Motor neuron (in vitro differentiated cells): ENCODE measurements at places on chromosomes 5 and 9. TPM values are rescaled to one million over a fixed set of nuclear protein-coding genes. Genes with fewer than 3 reads are reported as not detected.

DNA sequence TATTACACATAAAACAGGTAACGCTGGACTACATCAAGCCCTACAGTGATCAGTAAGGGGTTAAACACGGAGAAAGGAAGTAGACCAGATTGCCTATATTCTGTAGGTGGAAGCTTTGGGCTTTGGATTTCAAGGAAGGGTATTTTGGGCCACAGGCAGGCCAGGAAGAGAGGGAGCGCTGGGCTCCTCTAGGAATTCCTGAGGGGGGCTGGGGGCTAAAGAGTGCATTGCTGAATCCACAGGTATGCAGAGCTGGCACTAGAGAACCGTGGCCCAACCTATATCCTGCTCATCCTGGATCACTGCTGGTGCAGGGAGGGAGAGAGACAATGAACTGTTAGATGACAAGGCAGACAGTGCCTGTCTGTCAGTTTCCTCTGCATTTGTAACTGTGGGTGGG is 367.1 kb downstream of the CSNK1G3 start:
- no peak for ATAC-seq

- no peak for ATAC-seq
Measured at GRCh38 chr5:132504746-132505145, 14.2 kb upstream of the IRF1 start.

DNA sequence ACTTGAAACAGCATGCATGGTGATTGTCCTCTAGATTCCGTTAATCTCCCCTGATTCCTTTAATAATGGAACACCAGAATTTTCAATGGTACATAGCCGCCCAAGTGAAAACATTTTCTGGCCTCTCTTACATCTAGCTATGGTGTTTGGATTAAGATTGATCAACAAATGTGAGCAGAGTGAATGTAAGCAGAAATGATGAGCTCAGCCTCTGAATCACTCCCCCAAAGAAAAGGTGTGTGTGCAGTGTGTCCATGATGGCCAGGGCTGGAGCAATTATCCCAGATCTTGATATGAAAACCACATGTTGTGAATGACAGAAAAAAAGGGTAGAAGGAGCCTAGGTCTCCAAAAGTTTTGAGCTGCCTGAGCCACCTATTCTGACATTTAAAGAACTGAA is 55.3 kb downstream of the OR2K2 start:
- ATAC-seq: no peak

GRCh38 chr5:178121391-178122276 is 8.3 kb downstream of the N4BP3 start:
- ATAC-seq: peak; percentile 9

GRCh38 chr5:55104946-55105701 is 2.7 kb downstream of the GZMA start:
- no peak for ATAC-seq

Gene GFRA3
- total RNA-seq: 0.21 and 0.90 TPM in 2 replicates

DNA sequence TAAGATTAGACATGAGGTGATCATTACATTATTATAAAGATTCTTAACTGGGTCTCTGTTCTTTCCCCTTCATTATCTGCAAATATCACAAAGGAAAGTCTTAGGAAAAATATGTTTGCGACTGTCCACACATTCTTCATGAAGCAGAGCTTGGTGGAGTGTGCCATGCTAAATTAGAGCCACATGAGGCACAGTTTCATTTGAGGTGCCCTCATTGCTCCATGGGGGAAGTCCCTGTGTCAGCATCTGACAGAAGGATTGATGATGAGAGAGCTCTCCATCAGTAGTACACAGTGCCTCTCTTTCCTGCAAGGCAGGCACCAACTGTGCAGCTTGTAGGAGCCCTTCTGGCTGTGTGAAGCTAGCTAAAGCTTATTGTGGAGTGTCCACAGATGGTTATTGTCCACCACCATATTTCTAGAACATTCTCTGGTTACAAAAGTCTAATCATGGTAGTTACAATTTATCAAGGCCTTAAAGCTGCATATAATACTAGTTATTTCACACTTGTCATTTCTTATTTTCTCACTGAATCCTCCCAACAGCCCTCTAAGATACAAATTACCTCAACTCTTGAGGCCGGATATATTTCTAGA is 63.9 kb downstream of the C9orf152 start:
- ATAC-seq: peak; percentile 30

DNA sequence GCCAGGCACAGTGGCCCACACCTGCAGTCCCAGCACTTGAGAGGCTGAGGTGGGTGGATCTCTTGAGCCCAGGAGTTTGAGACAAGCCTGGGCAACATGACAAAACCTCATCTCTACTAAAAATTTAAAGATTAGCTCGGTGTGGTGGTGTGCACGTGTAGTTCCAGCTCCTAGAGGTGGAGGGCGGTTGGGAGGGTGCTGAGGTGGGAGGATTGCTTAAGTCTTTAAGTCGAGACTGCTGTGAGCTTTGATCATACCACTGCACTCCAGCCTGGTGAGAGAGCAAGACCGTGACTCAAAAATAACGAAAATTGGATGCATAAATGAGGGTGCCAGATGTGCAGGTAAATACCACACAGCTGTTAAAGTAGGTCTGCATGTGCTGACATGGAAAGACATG is 39.3 kb upstream of the TDRD7 start:
- ATAC-seq: no peak

GRCh38 chr5:148793261-148793660 is 33.1 kb upstream of the ADRB2 start:
- ATAC-seq: no peak

DNA sequence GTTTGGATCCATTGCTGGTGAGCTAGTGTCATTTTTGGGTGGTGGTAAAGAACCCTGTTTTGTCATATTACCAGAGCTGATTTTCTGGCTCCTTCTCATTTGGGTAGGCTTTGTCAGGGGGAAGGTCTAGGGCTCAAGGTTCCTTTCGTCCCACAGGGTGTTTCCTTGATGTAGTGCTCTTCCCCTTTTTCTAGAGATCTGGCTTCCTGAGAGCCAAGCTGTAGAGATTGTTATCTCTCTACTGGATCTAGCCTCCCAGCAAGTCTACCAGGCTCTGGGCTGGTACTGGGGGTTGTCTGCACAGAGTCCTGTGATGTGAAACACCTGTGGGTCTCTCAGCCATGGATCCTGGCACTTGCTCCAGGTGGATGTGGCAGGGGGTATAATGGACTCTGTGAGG is 145.9 kb downstream of the HINT1 start:
- no peak for ATAC-seq

DNA sequence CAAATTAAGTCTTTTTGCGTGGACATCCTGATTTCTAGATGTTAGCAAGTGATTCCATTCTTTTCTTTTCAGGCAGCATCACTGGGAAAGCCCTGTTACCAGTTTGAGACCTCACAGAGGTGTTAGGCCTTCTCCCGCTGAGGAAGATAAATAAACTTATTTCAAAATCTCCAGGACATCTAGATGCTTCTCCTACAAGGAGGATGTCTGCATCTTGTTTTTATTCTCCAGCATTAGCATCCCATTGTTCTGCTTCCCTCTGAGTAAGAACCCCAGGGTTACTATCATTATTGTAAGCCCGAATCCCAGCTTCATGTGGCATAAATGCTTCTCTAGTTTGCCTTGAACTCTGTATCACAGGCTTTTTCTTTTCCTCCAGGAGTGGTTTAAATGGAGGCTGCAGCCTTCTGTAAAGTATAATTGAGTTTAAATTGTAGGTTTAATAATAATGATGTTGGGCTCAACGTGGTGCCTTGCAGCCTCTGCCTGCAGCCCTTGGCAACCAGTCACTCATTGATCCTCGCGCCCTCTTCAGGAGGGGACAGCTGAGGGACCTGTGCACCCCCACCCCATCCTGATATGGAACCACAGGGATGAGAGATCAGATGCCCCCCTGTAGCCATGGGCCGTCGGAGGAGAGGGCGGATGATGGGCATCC is 114.9 kb downstream of the PDZD2 start:
- ATAC-seq: no peak

GRCh38 chr5:76086095-76086494 is 2.9 kb downstream of the SV2C start:
- no peak for ATAC-seq

GRCh38 chr5:154189819-154190594 is 526 bp upstream of the GALNT10 start:
- ATAC-seq: peak; percentile 87

DNA sequence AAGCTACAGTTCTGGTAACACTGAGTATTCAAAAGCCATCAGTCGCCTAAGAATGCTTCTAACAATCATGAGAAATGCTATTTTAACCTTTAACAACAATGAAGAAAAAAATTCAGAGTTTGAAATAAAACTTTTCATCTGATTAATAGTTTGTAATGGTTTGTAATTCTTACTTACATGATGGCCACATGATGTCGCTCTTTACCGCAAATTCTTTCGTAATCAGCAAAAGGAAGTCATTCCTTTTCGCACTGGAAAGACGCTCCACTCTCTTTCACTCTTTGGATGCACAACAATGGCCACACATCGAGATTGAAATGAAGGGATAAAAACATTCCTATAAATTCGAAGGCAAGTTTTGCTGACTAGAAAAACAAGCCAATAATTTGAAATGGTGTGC is at the start of gene PCDHA7:
Gene PCDHA7, plus strand, starts transcription at position 277 of the 400 bp plus-strand sequence. Its CDS starts 115 bp downstream, at position 392.
- no peak for ATAC-seq

- ATAC-seq: no peak
Measured at GRCh38 chr9:117826837-117827236, 122.6 kb downstream of the TLR4 start.

DNA sequence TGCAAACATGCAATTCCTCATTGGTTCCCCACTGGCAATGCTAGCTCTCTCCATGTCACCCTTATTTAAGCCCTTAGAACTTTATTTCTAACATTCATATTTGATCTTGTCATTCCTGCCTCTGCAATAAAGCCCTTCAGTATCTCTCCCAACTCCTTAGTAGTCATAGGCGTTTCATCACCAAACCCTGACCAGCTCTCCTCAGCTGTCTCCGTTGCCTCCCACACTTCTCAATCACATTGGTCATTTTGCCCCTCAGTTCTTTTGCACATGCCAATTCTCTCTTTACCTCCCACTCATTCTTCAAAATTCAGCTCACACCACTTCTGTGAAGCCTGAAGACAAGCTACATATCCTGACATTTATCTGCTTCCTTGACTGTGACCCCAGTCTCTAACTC is 2.8 kb upstream of the RUSC2 start:
- no peak for ATAC-seq

DNA sequence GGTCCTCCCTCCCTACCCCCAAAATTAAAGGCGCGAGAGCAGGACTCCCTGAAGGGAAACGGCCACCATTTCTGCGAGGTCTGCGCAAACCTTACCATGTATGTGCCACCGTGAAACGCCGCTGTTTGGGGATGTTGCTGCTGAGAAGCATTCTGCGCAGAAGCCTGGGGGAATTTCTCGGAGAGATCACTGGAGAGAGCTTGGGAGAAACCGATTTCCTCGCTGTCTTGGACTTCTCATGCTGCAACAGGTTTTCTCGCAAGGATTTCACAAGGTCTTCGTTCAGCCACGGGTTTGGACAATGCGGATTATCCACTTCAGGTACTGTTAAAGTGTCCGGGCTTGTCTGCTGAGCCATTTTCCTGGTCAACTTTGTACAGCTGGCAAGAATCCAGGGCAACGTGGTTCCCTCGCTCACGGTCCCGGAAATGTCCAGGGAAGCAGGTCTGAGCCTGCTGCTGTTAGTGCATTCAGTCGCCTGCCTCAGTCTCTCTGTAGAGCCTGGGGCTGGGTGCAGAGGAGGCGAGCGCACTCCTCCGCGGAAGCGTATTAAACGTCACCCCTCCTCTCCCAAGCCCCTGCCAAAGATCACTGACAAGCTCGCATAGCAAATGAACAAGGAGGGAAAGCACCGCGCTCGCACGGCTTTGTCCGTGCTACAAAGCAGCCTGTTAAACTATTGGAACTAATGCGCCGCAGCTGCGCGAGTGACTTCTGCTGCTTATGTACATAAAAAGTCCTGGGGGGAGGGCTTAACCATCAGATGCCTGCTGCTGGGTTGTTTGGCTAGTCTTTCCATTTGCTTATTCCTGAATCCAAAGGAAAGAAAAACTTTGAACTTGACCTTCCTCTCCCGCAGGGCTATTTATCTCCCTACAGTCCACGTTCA is 125.1 kb downstream of the PDE4D start:
- ATAC-seq: peak; percentile 92

Gene SPINK13
- total RNA-seq: 0.32 TPM in 1 of 2 replicates, not detected in the other

DNA sequence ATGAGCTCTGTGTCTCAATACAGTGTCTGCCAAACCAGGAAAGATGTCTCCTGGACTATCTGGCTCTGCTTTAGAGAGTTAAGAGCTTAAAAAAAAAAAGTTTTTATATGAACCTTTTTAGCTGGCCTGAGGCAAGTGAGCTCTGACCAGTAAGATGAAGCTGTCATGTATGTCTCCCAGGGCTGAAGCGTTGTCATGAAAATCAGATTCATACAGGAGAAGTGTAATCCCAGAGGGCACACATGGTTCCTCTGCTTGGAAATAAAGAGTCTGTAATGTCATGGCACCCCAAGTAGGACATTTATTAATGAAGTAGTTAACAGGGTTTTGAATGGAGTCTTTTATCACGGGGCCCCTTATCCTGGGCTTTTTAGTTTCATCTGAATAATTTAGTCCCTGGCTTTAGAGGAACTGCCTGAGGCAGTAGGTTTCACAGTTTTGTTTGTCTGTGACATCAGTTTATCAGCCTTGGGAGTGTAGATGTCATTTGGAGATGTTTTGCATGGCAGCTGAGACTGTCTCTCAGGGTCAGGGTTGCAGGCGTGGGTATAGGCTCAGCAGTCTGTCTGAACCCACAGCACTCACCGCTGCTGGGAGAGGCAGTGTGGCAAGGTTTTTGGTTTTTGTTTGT is 223.3 kb downstream of the DIRAS2 start:
- peak; percentile 24 for ATAC-seq

DNA sequence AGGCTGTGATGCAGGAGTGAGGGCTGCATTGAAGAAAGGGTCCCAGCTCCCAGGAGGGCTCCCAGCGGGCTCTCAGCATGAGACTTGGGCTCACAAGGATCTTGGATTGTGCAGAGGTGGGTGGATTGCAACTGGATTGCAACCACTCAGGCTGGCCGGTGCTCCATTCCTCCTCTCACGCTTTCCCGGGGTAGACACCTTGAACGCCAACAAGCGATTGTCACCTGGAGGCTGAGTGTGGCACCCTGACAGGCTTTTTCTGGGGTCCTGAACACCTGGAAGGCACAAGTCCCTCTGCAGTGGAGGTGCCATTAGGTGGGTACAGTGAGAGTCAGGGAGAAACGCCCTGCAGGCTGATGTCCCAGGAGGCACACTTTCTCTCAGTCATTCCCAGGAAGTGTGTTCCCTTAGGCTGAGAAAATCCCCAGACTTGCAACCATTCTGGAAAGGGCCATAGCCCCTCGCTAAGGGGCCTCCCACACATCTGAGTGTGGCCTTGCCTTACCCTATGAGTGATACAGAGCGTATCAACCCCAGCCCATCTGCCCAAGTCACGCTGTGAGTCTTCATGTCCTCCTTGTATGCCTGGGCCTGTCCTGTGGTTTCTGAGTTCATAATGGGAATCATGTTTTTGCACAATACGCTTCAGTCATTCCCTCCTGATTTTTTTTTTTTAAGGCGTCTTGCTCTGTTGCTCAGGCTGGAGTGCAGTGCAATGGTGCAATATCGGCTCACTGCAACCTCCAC is 488.1 kb downstream of the IRX1 start:
- no peak for ATAC-seq

Gene SGCD
- 0.49 and 0.75 TPM in 2 replicates for total RNA-seq

DNA sequence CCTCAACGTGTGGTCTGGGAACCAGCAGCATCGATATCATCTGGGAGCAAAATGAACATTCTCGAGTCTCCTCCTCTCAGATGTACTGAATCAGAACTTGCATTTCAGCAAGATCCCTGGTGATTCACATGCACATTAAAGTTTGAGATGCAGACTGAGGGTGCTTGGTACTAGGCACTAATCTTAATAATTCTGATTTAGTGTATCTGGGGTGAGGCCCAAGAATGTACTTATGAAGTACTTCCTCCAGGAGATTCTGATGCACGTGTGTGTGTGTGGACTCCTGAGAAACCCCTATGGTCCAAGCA is 56.2 kb upstream of the EQTN start:
- no peak for ATAC-seq

GRCh38 chr5:107634981-107635848 is 35.5 kb downstream of the EFNA5 start:
- peak; percentile 79 for ATAC-seq
